ENCODE measurements at places on chromosomes 5 and 9.
A peak's percentile ranks its signal among the peaks of the same experiment; 100 is the strongest.

- DNase-seq: peak; percentile 66
Observed at GRCh38 chr9:93094658-93095204, 1.3 kb upstream of the CARD19 start.

- no peak for DNase-seq
Observed at GRCh38 chr5:61653807-61654580, 321.9 kb downstream of the ZSWIM6 start.

GRCh38 chr9:79692857-79693571, 121.2 kb downstream of the TLE4 start:
- no peak for DNase-seq

GRCh38 chr9:123238365-123238764, 30.0 kb downstream of the STRBP start:
- DNase-seq: no peak

GRCh38 chr5:142186857-142187594, 78.4 kb downstream of the NDFIP1 start:
- no peak for DNase-seq

DNA sequence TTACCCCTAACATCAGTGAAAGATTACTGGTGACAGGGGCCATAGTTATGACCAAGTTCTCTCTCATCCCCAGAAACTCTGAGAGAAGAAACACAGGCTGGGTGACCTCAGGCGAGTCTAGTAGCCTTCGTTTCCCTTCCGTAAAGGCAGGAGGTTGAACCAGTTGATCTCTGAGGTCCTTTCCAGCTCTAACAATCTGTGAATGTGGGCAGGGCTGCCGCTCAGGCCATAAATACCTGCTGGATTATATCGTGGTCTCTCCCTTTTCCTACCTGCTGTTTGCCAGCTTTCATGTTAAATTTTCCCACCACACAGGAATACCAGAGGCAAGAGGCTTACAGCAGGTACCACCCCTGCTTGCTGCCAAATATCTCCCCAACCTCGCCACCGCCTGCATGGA, 357.5 kb downstream of the SH3GL2 start:
- DNase-seq: no peak

DNA sequence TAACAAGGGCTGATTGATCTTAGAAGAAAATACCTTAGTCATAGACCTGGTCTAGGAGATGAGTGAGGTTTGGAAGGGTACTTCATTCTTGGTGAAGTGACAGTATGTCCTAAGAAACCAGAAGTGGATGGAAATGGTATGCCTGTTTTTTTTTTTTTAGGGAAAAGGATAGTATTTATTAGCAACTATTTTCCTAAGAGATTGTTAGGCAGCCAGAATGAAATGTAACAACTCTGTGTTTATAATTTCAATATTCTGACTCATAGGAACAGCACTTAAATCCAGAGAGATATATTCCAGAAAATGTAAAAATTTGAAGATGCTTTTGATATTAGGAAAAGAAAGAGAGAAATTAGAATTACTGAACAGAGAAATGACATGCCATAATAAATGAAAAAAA, 21.2 kb upstream of the ARL14EPL start:
- no peak for DNase-seq
